DMS79 treated with DMSO at 0.1 percent for 48 hours (cell line): ENCODE measurements at places on chromosomes 1 and 21.

GRCh38 chr1:204258213-204259115 lies 44.7 kb upstream of the GOLT1A start:
- DNase-seq = no peak

DNA sequence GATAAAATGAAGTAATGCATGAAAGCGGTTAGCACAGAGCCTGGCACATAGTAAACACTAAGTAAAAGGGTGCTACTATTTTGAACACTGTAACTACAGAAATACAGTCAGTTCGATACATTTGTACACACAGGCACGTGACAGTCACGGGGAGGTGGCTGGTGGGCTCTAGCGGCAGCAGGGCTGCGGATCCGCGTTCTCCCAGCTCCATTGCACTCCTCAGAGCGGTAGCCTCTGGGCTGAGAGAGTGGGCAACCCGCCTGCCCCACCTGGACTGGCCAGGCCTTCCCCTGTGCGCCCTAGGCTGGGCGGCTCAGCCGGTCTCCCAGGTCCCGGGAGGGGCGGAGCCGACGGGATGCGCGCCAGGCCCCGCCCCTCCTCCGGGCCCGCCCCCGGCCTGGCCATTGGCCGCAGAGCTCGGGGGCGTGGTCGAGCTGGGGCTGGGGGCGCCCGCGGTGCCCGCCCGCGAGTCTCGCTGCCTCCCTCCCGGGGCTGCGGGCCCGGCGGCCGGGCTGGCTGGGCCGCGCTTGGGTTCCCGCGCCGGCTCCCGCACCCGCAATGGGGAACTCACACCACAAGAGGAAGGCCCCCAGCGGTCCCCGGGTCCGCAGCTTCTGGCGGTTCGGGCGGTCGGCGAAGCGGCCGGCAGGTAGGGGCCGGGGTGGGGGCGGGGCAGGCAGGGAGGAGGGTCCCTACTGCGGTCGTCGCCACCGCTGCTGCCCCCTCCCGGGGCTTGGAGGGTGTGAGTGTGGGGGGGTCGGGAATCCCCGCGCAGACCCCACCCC lies 51.2 kb upstream of the SYNC start:
- peak; percentile 77 for DNase-seq

- no peak for DNase-seq
These were observed 410.2 kb downstream of the MATN1 start for GRCh38 chr1:30313176-30313575.

DNA sequence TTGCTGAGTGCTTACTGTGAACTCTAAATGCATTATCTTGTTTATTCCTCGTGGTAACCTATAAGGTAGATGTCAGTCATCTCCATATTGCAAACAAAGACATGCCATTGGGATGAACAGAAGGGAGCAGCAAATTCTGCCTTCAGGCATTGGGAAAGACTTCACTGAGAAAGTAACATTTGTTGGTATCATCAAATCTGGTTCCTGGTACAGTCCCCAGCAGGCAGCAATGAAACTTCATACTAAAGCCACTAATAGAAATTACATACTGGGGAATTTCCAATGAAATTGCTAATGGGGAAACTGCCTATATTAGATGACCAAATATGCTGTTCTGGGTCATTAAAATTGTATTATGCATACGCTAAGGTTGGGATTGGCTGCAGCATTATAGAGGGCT lies 47.3 kb upstream of the ST6GALNAC5 start:
- no peak for DNase-seq

DNA sequence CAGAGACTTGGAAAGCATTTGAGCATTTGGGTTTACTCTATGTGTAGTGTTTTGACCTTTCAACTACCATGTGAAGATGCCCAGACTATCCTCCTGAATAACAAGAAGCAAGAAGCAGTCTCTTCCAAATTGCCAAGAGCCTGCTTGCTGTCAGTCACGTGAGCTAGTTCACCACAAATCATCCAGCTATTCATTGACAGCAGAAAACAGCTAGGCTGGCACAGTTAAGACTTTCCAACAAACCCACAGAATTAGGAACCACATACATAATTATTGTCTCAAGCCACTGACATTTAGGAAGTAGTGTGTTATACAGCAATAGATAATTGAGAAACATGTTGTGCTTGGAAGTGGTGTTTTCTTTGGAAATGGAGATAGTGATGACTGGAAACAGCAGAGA lies 1652.0 kb downstream of the NCAM2 start:
- DNase-seq = no peak

DNA sequence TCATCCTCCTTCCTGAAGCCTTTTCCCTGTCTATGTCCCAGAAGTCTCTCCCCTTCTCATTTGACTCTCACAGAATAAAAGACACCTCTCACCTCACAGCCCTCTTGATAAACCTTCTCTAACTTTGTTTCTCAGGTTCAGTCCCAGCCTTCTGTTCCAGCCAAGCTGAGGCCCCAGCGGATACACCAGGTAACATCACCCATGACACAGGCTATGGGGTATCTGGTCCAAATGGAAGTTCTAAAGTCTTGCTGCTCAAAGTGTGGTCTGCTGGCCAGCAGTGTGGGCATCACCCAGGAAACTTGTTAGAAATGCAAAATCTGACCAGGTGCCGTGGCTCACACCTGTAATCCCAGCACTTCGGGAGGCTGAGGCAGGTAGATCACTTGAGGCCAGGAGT lies 23.2 kb downstream of the LY9 start:
- DNase-seq = no peak

GRCh38 chr1:58841455-58841854 lies 57.6 kb upstream of the JUN start:
- DNase-seq = no peak

DNA sequence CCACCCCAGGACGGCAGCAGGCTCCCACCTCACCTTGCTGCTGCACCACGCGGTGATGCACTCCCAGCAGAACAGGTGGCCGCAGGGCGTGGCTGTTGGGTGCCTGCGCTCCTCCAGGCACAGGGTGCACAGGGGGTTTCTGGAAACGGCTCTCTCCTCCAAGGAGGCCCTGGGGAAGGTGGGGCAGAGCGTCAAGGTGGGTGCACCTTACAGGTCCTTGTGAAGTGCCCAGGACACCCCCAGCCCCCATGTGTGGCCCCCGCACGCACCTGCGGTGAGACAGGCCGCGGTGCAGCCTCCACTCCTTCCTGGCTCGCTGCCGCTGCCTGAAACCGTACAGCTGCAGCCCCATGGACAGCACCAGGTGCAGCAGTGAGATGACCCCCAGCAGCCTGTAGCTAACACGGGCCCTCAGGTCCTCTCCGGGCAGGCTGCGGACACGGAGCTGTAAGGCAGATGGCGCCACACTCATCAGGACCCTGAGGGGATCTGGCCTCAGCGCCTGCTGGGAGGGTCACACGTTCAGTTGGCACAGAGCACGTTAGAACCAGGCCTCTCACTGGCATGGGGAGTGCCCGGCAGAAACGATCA lies 5.8 kb downstream of the PEX10 start:
- DNase-seq = no peak

DNA sequence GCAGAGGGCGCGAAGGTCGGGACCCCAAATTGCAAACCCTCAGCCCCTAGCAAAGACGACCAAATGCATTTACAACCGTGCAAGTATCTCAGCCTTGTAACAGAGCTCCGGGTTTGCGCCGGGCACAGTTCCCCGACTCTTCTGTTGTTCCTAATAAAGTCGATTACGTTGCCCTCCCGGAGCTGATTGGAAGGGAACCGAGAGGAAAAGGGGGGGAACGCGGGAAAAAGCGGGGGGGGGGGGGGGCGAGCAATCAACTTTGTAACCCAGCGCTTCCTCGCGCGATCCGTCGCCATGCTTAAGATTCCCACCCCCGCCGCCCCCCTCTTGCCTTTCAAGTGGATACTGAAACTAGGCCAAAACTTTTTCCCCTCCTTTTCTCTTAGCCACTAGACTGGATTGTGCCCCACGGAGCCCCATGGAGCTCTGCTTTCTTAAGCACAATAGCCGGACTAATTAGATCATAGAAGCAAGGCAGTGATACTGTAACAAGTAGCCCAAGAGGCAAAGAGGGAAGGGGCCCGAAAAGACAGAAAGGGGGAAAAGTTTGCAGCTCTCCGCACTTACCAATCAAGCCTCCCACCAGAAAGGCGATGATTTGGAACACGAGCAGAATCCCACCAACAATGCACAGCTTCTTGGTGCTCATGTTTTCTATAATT lies 565 bp downstream of the WLS start:
- DNase-seq = no peak

DNA sequence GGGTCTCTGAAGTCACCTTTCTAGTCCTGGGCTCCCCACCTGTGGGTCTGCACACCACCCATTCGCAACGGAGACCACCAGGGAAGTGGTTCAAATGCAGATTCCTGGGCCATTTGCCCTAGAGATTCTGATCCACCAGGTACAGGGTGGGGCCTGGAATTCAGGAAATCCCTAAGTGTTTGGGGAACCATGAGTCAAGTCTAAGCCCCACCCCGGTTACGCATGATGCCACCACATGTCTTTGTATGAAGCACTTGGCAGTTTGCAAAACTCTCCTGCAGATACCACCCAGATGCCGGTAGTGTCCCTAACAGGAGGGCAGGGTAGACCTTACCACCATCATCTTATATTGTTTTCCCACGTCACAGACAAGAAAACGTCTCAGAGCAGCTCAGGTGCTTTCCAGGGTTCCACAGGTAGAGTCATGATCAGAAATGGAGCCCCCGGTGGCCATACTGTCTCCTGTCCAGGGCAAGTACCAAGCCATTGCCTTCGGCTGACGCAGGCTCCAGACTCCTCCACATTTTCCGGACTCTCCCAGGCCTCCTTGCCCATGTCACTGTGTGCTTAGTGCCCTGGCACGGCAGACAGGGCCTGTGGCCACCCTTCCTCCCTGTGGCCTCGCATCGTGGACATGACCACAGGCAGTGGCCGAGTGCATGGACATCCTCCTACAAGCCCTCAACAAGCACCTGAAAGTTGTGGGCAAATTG lies 89.2 kb upstream of the TMEM51 start:
- DNase-seq = no peak

DNA sequence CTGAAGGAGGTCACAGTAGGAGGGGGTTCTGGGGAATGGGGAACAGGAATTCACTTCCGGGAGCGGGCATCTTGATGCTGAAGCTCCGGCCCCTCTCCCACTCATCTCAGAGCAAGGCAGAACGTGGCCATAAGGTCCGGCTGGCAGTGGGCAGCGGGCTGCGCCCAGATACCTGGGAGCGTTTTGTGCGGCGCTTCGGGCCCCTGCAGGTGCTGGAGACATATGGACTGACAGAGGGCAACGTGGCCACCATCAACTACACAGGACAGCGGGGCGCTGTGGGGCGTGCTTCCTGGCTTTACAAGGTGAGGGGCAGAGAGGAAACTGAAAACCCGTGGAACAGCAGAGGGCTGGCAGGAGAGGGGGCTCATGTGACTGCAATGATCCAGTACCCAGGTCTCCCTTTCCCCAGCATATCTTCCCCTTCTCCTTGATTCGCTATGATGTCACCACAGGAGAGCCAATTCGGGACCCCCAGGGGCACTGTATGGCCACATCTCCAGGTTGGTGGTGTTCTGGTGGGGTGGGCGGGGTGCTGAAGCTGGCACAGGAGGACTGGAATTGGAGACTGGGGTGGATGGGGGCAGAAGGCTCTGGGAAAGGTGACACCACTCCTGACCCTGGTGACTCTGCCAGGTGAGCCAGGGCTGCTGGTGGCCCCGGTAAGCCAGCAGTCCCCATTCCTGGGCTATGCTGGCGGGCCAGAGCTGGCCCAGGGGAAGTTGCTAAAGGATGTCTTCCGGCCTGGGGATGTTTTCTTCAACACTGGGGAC lies 3.0 kb downstream of the SLC27A3 start:
- DNase-seq = no peak

- DNase-seq = peak; percentile 64
These were observed 19.6 kb upstream of the DHCR24 start for GRCh38 chr1:54906586-54906985.

GRCh38 chr1:107142140-107142542 lies 1.3 kb downstream of the NTNG1 start:
- peak; percentile 78 for DNase-seq

GRCh38 chr1:62977366-62977765 lies 193.4 kb downstream of the ATG4C start:
- no peak for DNase-seq

DNA sequence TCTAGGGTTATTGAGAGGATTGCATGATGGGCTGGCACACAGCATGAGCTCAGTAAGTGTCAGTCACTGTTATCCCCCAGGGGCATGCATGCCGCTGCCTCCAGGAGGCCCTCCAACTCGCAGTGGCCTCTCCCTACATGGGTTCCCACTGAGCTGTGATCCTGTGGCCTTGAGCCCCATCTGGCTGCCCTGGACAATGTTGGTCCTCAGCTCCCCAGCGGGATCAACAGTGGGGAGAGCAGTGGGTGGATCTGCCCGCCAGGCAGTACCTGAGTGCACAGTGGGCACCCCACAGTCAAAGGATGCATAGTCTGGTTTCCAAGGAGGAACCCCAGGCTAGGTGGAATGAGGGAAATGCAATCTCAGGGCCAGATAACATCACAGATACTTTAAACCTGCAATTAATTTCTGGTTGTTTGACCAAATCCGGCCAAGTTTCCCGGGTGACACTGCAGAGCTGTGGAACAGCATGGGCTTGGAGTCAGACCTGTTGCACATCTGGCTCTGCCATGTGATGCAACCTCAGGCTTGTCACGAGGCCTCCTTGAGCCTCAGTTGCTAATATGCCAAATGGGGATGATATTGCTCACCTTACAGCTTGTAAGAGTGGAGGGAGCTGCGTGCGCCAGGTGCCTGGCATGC lies 9.3 kb downstream of the PADI3 start:
- DNase-seq = no peak

DNA sequence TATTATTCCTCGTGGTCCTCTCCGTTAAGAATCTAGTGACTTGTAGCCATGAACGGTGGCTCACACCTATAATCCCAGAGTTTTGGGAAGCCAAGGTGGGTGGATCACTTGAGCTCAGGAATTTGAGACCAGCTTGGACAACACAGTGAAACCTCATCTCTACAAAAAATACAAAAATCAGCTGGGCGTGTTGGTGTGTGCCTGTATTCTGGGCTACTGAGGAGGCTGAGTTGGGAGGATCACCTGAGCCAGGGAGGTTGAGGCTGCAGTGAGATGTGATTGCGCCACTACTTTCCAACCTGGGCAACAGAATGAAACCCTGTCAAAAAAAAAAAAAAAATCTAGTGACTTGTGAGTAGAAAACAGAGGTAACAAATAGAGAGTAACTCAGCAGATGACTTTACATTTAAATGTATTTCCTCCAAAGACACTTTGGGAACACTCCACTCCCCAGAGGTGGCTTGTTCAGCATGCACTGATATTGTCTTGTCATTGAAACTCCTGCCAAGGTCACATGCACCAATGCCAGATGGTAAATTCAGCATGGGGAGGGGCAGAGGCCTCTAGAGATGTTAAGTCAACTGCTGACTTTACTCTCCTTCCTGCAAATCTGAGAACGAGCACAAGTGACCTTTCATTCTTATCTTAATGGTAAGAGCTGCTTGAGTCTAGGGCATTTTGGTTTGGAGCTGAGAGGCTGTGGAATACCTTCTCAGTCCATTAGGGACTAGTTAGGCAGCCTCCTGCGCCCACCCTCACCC lies 24.9 kb downstream of the CCDC185 start:
- no peak for DNase-seq

DNA sequence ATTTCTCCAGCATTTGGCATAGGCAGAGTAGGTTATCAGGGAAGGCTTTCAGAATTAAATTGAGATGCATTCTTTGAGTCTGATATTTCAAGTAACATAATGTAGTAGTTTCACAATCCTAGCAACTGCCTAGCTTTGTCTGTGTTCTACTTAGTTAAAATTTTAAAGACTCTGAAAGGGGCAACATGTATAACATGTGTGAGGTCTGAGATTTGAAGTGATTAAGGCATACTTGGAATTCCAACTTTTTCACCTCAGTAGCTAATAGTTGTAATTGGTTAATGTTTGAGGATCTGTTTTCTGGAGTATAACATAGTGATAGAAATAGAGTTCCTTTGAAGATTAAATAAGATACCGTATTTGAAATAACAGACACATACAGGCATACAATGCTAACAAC lies 335.2 kb upstream of the BEND5 start:
- DNase-seq = no peak

- DNase-seq = no peak
These were observed 44.6 kb downstream of the CD247 start for GRCh38 chr1:167473761-167474160.
